ENCODE measurements at places on chromosomes 1 and 21.
A peak's percentile ranks its signal among the peaks of the same experiment; 100 is the strongest.

DNA sequence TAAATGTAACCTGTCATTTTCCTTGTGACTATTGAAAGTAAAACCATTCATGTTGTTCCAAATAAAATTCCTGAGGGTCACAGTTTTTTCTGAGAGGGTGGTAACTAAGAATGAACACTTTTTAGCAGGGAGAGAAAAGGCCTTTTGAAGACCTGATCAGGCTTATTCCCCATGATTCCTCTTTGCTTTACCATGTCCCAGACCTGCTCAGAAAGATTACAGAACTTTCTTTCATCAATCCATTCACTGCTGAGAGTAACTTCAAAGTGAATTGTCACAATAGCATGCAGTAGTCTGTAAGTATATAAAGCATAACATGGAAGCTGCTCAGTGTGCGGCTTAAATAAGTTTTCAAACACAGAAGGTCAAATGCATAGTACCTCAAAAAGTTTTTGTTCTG, 201.5 kb upstream of the COL11A1 start:
- DNase-seq: no peak

- peak; percentile 41 for DNase-seq
Observed at GRCh38 chr1:203278082-203278884, 27.0 kb upstream of the BTG2 start.

GRCh38 chr1:160115545-160116282, at the start of gene ATP1A2:
TSS of gene ATP1A2 (plus strand) at chr1:160115759. CDS start at chr1:160115862, 103 bp downstream.
- DNase-seq: no peak

DNA sequence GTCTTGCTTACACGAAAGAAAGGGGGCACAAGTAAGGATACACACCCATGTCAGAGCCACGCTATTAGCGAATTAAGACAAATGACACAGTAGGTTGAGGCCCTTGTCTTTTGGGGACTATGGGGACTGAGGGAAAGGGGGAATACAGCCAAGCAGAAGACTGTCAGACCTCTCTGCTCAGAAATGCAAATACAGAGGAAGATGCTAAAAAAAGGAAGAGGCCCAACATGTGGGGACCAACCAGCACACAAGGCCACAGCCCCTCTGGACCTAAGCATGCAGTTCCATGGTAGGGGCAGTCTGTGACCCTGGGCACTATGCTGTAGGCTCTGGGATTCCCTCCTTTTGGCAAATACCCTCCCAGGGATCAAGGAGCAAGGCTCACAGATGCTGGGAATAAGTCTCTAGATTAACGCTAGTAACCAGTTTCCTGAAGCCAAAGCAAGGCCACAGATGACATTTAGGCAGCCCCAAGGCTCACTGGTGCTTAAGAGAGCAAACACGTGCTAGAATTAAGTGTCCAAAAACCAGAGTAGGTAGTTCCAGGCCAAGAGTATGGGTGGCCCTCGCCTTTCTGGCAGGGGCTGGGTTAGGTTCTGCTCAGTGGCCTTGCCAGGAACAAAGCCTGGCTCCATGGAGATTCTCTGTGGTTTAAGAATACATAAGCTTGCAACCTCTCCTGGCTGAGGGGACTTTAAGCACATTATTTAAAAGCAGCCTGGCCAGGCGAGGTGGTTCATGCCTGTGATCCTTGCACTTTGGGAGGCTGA, 38.2 kb downstream of the RABIF start:
- DNase-seq: no peak

DNA sequence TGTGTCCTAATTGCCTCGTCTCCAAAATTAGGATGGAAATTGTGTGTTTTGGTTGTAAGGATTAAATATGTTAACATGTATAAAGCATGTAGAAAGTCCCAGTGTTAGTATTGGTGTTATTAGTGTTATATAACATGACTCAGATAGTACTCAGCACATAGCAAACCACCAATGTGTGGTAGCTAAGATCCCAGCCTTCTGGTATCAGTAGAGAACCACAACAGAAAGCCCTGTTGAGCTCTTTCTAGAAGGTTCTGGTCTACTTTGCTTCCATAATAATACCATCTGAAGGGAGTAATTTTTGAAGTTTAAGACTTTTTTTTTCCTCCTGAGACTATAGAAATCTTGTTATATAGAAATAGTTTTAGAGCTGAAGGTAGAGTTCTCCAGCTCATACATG, 259.3 kb upstream of the SGIP1 start:
- DNase-seq: no peak

DNA sequence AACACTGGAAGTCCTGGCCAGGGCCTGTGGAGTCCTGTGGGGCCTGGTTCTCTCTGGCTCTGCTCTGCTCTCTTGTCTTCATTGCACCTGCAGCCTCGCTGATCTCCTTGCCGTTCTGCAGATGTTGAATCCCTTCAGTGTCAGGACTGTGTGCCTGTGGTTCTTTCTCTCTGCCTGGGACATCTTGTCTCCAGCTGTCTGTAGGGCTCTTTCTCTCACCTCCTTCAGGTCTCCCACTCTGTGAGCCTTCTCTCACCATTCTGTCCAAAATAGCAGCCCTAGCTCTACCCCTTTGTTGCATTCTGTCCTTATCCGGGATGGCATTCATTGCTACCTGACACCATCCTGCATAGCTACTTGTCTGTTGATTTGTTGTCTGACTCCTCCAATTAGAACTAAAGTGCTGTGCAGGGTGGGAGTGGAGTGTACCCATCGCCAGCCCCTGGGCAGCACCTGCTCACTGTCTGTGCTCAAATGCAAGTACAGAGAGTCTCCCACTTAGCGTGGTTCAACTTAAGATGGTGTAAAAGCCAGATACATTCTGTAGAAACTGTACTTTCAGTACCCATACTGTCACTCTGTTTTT, 8.9 kb downstream of the PGBD2 start:
- DNase-seq: no peak

GRCh38 chr21:42396799-42397745, 1.2 kb upstream of the TMPRSS3 start:
- no peak for DNase-seq
